ENCODE measurements at places on chromosomes 11 and 22. TPM values are rescaled to one million over a fixed set of nuclear protein-coding genes. Genes with fewer than 3 reads are reported as not detected.

The TRIM51 gene
- total RNA-seq: not detected

The CARNS1 gene
- total RNA-seq: 89.3 TPM

The LIPT2 gene
- 3.3 TPM for total RNA-seq

The GALR3 gene
- total RNA-seq: 0.41 TPM

The CLMP gene
- 4.1 TPM for total RNA-seq

The KLHL35 gene
- 7.9 TPM for total RNA-seq

The KCNJ11 gene
- 18.5 TPM for total RNA-seq

The POU2AF1 gene
- total RNA-seq: 4.0 TPM

The CASP5 gene
- total RNA-seq: not detected

The VWA5A gene
- total RNA-seq: 22.7 TPM

- DNase-seq: peak; percentile 31
Observed at GRCh38 chr22:38865201-38866023, 6.6 kb downstream of the CBX6 start.

GRCh38 chr11:85347291-85347690, 279.9 kb downstream of the DLG2 start:
- DNase-seq: no peak

DNA sequence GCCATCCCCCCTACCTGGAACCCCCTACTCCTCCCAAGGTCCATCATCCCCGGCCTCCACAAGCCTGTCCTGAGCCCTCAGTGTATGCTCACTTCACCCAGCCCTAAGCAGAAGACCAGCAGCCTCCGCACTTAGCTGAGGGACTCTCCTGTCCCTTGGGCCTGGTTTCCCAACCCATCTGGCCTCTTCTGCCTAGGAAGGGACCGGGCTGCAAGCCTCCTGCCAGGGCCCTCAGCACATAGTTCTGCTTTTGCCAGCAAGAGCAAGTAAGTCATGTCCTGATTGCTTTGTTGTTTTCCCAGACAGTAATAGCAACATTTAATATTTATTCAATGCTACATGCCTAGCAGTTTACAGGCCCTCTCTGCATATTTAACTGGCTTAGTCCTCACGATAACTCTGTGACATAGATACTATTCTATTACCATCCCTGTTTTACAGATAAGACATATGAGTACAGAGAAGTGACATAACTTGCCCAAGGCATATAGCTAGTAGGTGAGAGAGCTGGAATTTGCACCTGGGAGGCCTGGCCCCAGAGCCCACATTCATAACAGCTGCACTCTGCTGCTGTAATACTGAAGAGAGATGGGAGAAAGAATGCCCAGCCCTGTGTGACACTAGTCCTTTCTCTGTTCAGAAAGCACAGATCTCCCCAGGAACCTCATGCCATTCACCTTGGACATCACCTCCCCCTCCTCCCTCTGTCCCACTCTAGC, 139.2 kb downstream of the PARVA start:
- DNase-seq: no peak

DNA sequence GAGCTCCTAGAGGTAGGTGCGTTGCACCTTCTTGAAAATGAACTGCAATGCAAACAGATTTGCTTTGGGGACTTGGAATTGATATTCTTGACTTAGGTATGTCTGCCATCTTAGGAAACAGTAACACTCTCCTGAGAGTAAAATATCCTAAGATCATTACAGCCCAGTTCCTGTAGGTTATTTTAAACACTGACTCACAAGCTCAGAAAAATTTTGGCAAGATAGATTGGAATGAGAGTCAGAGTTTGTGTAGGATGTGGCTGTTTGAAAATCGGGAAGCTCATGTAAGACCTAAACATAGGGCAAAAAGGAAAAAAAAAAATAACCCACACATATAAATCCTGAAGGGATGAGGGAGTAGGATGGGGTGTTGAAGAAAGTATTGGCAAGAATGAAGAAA, 377.0 kb upstream of the LRRC4C start:
- no peak for DNase-seq

DNA sequence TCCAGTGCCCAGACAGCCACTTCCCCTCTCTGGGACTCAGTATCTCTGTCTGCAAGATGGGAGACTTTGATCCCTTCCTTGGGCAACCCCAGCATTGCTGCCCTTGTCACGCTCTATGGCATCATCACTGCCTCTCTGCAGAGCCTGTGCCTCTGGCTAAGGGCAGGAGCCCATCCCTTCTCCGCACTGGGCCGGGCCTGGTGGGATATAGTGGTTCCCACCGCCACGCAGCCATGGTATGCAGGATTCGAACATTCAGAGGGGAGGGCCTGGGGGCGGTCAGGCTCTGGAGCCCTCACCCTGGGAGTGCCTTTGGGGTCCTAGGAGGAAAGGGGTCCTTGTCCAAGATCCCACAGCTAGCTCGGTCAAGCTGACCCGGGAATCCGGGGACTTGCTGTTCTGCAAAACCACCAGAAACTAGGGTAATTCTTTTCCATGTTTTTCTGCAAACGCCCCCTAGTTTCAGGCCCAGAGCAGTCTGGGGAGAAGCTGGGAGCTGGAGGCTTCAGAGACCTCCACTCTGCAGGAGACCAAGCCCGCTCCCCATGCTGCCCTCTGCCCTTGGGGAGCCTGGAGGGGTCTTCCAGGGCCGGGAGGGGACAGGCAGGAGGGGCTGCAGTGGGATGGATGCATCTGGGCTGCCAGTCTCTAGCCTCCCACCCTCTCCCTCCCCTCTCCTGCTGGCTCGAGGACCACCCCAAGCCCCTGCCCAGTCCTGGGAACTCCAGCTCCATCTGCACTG, 24.4 kb upstream of the CBX7 start:
- DNase-seq: no peak

DNA sequence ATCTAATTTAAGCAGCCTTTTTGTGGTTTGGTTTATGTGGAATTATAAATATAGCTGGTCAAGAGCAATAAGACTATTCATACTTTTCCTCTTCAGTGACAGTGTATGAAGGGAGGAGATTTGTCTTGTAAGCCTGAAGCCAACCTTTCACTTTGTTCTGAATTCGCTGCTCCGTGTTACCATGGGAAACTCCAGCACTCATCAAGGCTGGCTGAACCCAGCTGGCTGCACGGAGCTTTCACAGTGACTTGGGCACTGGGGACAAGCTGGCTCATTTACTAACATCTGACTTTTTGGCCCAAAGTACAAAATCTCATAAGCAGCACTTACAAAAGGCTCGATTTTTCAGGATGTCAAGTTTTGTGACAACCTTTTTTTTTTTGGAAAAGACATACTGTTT, 120.4 kb upstream of the GRIA4 start:
- no peak for DNase-seq

- no peak for DNase-seq
Observed at GRCh38 chr11:45939836-45940235, 17.4 kb downstream of the LARGE2 start.

DNA sequence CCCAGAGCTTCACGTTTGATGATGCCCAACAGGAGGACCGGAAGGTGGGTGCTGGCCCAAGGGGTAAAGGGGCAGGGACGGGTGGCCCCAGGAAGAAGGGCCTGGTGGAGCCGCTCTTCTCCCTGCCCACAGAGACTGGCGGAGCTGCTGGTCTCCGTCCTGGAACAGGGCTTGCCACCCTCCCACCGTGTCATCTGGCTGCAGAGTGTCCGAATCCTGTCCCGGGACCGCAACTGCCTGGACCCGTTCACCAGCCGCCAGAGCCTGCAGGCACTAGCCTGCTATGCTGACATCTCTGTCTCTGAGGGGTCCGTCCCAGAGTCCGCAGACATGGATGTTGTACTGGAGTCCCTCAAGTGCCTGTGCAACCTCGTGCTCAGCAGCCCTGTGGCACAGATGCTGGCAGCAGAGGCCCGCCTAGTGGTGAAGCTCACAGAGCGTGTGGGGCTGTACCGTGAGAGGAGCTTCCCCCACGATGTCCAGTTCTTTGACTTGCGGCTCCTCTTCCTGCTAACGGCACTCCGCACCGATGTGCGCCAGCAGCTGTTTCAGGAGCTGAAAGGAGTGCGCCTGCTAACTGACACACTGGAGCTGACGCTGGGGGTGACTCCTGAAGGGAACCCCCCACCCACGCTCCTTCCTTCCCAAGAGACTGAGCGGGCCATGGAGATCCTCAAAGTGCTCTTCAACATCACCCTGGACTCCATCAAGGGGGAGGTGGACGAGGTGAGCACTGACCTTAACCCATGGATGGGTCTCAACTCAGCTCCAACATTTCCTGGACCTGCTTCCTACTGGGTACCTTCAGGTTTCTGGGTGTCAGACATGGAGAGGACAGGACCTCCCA, 2.0 kb downstream of the RIC8A start:
- peak; percentile 34 for DNase-seq

DNA sequence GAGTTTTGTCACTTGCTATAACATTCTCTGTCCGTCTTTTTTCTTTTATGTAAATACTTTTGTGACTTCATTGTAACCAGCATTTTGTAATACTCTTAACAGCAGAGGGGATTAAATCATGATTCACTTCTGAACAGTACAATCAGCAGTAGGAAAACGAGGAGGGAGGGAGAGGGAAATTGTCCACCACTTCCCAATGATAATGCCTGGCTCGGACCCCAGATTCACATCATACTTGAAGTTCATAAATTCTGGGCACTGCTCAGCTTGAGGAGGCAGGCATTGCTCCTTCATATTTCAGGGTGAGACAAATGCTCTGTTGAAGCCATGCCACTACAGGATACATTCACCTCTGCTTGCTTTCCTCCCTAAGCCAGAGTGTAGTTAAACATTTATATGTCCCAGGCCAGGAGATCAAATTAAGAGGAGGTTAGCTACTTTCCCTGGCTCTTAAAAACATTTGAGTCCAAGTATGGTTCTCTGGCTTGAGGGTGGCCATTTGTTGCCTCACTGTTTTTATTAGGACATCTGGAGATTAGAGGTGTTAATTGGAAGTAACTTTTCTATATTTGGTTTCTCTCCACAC, 129.0 kb upstream of the LDLRAD3 start:
- DNase-seq: no peak

GRCh38 chr11:72719144-72719543, 33.1 kb downstream of the ARAP1 start:
- no peak for DNase-seq

GRCh38 chr11:30174265-30175020, 56.4 kb upstream of the FSHB start:
- DNase-seq: no peak

- DNase-seq: no peak
Observed at GRCh38 chr11:101881586-101881985, 33.2 kb upstream of the CEP126 start.

DNA sequence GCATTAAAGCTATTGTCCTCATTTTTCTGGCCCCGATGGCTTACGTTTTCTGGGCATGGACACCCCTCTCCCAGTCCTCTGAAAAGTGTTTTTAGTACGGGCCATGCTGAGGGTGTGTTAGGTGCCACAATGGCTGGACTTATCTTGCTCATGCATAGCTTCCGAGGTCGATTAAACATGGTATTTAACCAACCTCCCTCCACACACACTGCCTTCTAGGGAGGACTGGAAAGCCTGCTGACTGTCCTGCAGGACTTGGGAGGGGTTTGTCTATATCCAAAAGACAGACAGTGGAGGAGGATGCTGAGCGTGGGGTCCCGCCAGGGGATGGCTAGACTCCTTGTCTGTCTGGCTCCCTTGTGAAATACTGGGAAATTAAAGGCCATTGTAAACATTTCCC, 95.3 kb downstream of the FBXO7 start:
- DNase-seq: no peak

DNA sequence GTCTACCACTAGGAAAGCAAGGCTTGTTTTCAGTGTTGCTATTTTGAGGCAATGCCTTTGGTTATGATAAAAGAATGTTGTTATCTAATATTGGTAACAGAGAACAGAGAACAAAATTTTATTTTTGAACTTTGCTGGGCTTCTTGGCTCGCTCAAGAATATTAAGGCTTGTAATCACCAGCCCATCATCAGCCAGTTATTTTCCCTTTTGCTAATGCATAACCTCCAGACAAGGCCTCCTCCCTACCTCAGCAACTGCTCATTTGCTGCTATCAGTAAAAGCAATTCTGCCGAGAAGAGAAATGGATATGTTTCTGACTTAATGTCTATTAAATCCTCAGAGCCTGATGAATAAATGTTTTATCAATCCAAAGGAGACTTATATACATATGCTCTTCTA, 8.9 kb downstream of the MTMR2 start:
- no peak for DNase-seq

- DNase-seq: no peak
Observed at GRCh38 chr11:66365166-66365565, 6.4 kb downstream of the SLC29A2 start.

GRCh38 chr22:27772081-27772983, 29.2 kb downstream of the MN1 start:
- no peak for DNase-seq

GRCh38 chr11:31558001-31558400, 48.4 kb downstream of the ELP4 start:
- DNase-seq: no peak

DNA sequence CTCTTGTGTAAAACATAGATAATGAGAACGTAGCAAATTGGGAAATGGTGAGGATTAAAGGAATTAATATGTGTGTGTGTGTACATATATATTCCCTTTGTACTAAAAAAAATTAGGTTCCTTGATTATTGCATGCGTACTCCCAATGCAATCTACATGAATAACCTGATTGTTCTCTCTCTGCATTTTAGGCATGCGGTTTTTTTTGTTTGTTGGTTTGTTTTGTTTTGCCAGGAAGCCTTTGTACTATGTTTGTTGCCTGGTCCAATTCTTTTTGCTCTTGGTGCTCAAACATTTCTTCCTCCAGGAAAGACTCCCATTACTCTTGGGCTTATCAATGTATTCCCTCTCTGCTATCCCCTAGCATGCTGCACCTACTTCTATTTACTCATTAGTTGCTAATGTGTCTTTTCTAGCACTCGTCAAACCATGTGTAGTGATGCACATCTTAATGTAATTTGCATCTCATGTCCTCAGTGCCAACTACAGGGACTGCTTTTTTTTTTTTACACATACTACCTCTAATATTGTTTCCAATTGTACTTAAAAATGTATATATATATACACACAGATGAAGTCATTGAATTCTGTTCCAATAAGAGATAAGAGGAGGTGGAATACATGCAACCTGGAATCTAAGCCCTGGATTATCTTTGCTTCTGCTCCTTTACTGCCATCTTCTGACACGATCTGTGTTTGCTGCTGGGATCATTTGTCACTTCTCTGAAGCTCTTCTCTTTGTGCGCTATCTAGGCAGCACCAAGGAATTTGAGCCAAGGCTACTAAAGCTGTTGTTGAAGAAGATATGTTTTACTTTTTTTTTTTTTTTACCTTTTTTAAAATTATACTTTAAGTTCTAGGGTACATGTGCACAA, 197.2 kb upstream of the ANO3 start:
- no peak for DNase-seq
